Activated CD4-positive, alpha-beta T cell treated with anti-CD3 and anti-CD28 coated beads, Interleukin-2, amount 50 U/mL, for 4 hours (primary cell): ENCODE measurements at places on chromosomes 5 and 9.

DNA sequence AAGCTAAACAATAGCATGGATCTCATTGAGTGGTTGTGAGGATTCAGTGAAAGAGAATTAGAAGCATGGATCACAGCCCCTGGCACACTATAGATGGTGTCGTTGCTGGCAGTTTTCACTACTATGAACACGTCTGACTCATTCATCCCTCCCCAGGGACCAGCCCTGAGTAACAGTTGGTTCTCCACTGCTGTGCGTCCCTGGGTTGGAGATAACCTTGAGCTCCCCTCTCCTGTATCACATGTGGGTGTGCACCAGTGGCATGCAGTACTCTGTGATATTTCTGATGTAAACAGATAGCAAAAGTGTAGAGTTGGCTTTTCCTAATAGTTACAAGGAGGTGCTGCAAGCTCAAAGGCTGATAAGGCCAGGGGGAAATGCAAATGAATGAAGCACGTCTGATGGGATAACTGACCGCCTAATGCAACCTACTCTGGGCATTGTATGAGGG lies 8.8 kb upstream of the LCP2 start:
- DNase-seq: no peak

GRCh38 chr9:92094655-92095054 lies 20.6 kb downstream of the SPTLC1 start:
- DNase-seq: peak; percentile 5

GRCh38 chr9:137387891-137388560 lies 34.9 kb downstream of the EXD3 start:
- DNase-seq: no peak

GRCh38 chr5:52148679-52149078 lies 639.0 kb upstream of the ITGA1 start:
- no peak for DNase-seq

DNA sequence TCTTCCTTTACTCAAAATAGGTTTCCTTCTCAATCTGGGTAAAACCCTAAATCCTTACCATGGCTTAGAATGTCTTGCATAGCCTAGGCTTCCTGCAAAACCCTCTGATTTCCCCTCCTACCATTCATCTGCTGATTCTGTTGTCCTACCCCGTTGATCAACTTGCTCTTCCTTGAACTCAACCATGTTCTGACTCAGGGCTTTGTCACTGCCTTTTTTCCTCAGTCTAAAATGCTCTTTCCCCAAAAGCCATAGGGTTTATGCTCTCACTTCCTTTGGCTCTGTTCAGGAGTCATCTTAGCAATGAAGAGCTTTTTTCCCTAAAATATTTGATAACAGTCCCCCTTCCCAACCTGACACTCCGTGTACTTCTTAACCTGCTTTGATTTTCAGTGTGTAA lies 79.4 kb upstream of the IZUMO3 start:
- no peak for DNase-seq

DNA sequence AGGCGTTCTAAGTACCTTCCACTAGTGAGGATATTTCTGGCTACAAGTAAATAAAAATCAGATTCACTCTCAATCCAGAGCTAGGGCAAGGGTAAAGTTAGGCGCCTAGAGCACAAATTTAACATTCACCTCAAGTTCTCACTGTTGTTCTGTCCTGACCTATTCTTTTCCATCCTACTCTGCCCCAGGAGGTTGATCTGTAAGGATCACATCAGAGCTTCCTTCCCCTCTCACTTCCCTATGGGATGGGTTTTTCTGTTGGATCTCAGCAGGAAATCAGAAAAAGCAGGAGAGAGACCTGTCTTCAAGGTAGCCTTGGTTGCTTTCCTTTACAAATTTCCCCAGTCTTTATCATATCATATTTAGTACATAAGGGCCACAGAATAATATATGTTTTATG lies 316.7 kb downstream of the GABRG2 start:
- no peak for DNase-seq

DNA sequence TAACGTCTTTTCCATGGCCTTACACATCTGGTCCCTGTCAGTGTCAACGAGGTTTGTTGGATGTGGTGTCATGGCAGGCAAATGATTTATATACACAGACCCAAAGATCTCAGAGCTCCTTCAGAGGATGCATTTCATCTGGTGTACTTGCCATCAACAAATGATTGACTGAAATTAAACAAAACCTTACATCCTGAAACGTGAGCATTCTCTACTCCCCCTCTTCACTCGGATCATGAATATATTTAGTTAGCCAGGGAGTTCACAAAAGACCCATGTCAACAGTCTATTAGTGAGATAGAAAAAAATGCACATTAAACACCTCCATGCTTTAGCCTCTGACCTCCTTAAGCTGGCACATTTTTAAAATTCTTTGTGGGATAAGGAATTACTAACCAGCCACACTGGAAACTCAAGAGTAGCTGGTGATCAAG lies 215.6 kb downstream of the EFNA5 start:
- no peak for DNase-seq
